ENCODE measurements at places on chromosomes 6 and 20.

- DNase-seq: no peak
These were observed 97.2 kb downstream of the TMEM242 start for GRCh38 chr6:157226026-157226625.

DNA sequence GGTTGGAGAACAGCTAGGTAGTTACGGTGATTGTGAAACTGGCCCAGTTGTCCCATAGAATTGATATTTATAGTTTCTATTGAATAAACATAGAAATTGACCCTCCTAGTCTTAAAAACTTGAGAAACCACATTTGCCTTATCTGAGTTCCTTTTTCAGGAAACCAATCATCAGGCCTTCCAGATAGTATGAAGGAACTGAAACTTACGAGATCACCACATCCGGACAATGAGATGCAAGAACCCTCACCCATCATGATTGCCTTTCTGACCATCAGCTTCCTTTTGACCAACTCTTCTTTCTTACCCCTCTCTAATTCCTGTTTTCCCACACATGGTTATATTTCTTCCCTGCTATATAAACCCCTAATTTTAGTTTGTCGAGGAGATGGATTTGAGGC lies 21.8 kb downstream of the SLC35F1 start:
- DNase-seq: no peak

DNA sequence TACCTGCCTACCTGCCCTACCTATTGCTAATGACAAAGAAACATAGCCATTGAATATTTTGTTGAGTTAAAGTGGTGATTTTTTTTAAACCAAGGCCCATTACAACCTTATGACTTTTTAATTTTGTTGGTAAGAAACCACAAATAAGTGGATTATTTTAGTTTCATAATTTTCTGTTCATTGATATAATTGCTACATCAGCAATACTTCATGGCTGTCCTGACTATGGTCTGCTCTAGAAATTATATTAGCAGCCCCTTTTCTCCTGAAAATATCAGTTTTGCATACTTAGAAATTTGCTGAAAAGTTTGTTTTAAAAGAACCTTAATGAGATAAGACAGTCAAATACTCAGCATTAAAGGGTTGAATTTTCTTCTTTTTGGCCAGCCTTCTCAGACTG lies 106.5 kb downstream of the HIVEP1 start:
- DNase-seq: no peak

- no peak for DNase-seq
These were observed 3.3 kb downstream of the KCNK5 start for GRCh38 chr6:39225946-39226437.

- DNase-seq: no peak
These were observed 24.9 kb upstream of the ELOVL5 start for GRCh38 chr6:53373638-53374037.

GRCh38 chr6:8545336-8545735 lies 110.0 kb upstream of the SLC35B3 start:
- no peak for DNase-seq

- DNase-seq: no peak
These were observed 1.2 kb downstream of the MTCH1 start for GRCh38 chr6:36984581-36985416.

- DNase-seq: no peak
These were observed 240.5 kb downstream of the TTLL2 start for GRCh38 chr6:167565388-167565787.

DNA sequence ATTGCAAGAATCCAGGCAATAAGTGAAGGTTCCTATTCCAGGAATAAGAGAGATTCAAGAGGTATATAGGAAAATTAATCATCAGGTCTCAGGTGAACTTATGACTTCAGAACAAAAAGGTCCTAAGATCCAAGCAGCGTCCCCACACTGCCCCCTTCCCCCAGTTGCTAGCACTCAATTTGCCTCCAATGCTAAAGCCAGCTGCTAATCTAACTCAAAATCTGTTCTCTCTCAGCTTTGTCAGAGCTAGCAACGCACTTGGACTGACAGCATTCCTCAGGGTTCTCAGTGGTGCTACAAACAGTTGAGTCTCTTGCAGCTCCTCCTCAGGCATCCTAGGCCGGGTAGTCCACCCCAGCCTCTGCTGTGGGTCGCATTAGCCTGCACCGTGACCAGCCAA lies 148.3 kb downstream of the RFX6 start:
- DNase-seq: no peak

- DNase-seq: no peak
These were observed 71.2 kb downstream of the ABHD12 start for GRCh38 chr20:25319241-25320034.

GRCh38 chr6:84258866-84259265 lies 31.4 kb upstream of the CEP162 start:
- peak; percentile 3 for DNase-seq

GRCh38 chr6:33433544-33434191 lies 13.8 kb downstream of the SYNGAP1 start:
- no peak for DNase-seq

DNA sequence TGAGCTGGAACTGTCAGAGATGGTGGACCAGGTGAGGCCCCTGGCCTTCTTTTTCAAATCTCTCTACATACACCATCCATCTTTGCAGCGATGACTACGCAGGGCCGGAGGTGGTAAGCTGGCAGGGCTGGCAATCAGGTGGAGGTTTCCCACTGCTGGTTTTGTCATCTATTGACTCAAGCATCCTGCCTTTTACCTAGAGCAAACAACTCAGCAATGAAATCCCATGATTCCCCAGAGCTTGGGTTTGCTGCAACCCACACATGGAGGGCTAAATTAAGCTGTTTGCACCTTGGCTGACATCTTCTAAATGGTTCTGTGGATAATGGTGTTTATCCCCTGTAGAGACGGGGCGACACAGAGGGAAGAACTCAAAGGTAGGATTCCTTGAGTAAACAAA lies 170.2 kb downstream of the SCP2D1 start:
- no peak for DNase-seq

DNA sequence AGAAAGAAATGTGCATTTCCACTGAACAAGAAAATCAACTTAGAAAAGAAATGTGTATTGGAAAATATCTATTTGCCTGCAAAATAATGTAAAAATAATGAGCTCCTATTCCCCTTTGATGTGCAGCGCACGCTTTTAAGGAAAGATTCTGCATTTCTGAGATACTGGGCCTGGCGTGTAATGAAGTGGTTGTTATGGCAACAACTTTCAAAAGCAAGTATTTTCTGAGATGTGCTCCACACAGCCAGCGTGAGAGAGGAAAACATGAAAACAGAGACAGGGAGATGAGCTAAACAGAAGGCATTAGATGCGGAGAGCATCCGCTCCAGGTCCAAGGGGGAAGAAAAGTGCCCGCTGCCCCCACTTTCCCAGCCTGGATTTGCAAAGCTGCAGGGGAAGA lies 39.1 kb upstream of the GTSF1L start:
- no peak for DNase-seq

- no peak for DNase-seq
These were observed 104.7 kb downstream of the JARID2 start for GRCh38 chr6:15350386-15351083.

GRCh38 chr20:62087227-62087626 lies 21.5 kb upstream of the TAF4 start:
- no peak for DNase-seq

DNA sequence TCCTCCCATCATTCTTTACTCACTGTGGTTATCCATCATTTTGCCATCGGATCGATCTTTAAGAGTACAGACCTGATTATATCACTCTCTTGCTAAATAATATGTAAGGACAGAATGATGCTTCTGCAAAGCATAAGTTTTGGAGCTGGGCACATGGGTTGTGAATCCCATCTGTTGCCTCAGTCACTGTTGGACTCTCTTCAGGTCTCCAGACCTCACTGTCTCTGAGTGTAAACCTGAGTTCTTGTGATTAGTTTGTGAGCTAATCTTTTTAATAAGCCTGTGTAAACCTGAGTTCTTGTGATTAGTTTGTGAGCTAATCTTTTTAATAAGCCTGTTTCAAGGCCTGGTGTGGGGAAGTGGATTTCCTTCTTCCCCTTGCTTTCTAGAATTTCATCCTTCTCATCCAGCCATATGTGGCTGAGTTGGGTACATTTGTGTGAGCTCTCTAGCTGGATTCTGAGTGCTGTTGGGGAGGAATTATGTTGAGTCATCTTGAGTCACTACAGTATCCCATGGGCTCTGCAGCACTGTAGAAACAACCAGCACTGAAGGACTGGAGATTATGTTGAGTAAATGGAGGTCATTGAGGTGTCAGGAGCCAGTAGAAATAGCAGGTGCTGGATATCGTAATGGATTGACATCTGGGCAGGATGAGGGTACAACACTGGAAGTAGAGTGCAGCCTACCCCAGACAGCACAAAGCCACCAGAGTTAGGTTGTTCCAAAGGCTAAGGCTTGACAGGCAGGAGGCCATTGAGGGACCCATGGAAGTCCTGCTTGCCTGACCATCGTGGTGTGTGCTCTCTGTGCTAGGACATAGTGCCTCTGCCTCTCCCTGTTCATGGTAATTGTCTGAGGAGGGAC lies 52.4 kb downstream of the SCAND1 start:
- DNase-seq: no peak

- DNase-seq: no peak
These were observed 38.7 kb upstream of the POU5F1 start for GRCh38 chr6:31209137-31209536.

DNA sequence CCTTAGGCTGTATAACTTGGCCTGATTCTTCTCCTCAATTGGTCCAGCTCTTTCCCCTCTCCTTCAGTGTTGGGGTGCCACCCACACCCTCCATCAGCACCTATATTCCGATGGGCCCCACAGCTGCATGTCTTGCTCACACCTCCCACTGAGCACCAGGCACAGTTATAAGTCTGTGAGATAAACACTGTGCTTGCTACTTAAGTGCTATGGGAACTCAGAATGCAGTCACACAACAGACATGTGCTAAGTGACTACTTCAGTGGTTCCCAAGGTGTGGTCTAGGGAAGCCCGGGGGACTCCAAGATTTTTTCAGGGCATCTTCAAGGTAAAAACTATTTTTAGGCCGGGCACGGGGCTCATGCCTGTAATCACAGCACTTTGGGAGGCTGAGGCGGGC lies 7.3 kb downstream of the ZC3H12D start:
- DNase-seq: no peak

DNA sequence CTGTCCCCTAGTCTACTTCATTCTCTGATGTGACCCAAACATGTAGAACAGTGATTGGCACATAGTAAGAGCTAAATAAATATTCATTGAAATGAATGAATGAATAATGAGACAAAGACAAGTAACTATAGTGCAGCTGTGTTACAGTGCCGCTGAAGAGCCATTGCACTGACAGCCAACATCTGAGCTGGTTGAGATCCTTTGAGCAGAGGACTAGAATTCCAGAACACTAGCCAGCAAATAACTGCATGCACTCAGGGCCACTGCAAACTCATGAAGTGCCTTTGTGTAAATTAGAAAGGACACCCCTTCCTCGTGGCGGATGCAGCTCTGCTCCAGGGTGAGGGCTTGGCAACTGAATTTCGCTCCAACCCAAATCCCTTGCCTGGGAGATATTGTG lies 230.3 kb upstream of the CDYL start:
- DNase-seq: no peak

- DNase-seq: no peak
These were observed 35.4 kb upstream of the PHACTR2 start for GRCh38 chr6:143642403-143642802.

- no peak for DNase-seq
These were observed 53.7 kb upstream of the TMX4 start for GRCh38 chr20:8073024-8073832.

GRCh38 chr6:112296122-112296521 lies 41.8 kb upstream of the LAMA4 start:
- no peak for DNase-seq

- DNase-seq: no peak
These were observed 210.6 kb upstream of the SOX4 start for GRCh38 chr6:21382821-21383449.

DNA sequence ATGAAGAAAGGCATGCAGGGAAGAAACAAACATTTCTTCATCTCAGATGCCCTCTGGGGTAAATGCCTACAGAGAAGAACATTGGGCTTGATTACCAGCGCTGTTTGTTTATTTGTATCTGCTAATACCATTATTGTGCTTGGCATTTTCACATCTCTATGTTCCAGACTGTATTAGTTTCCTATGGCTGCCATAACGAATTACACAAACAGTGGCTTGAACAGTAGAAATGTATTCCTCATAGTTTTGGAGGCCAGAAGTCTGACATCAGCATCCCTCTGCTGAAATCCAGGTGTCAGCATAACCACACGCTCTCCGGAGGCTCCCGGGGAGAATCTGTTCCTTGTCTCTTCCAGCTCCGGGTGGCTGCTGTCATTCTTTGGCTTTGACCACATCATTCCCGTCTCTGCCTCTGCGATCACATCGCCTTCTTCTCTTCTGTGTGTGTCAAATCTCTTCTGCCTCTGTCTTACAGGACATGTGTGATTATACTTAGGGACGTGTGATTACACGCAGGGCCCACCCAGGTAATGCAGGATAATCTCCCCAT lies 241.6 kb upstream of the SUPT3H start:
- DNase-seq: no peak
